ENCODE measurements at places on chromosomes 5 and 9.

GRCh38 chr9:91644433-91644832 is 220.8 kb upstream of the NFIL3 start:
- no peak for DNase-seq

DNA sequence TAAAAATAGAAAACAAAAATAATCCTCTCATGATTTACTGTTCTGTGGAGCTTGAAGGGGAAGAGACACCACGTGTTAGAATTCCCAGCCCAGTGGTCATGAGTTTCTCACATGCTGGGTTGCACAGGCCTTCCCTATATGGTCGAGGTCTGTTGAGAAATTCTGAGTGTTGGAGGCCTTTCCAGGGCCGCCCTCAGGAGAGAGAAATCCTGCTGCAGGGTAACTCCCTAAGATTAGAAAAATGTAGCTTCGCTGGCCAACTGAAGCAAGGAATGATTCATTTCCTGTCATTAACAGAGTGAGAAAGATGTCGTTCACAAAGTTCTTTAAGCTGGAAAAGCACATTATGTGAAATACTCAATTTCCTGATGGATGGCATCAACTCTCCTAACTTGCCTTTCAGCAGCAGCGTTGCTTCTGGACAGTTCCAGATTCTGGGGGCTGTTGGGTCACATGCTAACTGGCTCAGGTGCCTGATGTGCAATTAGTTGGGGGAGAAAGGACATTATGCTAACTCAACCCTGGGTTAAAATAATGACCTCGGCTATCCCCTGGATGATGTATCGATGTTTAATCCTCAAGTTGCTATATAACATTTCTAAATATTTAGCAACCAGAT is 104.8 kb upstream of the CD180 start:
- DNase-seq, result peak; percentile 98

GRCh38 chr9:114908805-114909448 is 21.5 kb downstream of the TNFSF8 start:
- peak; percentile 35 for DNase-seq

GRCh38 chr9:16559418-16560188 is 310.9 kb downstream of the BNC2 start:
- DNase-seq, result no peak

- DNase-seq, result peak; percentile 82
Observed at GRCh38 chr9:3285365-3286161, 240.2 kb downstream of the RFX3 start.

- DNase-seq, result no peak
Observed at GRCh38 chr9:4065054-4065453, 234.8 kb downstream of the GLIS3 start.

- no peak for DNase-seq
Observed at GRCh38 chr5:177397875-177398390, 2.5 kb downstream of the PFN3 start.

DNA sequence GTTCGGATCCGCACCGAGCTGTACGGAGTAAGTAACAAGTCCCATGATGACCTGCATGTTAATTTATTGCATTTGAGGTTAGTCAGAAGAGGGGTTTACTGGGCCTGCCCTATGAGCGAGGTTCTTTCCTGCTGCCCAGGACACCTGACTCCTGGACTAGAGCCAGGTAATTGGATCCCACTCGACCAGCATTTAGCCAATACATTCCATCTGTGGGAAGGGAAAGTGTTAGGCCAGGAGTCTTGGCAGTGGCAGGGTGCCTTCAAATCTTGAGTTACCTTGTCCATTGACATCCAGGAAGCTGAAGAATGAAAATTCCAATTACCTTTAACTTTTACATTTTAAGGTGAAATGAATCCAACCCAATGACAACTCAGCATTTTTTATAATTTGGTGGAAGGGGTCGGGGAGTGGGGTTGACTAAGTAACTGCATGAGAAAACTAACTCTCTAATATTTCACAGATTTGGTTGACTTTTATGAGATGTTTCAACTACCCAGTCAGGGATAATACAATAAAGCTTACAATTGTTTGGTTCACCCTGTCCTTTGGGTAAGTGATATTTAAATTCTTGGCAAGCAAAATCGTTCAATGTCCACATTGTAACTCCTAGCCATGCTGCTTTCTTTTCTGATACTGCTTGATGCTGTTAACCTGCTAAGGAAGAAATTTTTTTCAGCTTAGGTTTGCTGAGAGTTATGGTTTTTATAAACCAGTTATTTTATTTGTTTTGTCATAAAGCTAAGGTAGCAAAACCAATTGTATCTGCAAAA is 111.6 kb upstream of the IQGAP2 start:
- no peak for DNase-seq

GRCh38 chr5:173882632-173883031 is 5.5 kb upstream of the CPEB4 start:
- peak; percentile 46 for DNase-seq

GRCh38 chr5:152366716-152367115 is 38.4 kb downstream of the NMUR2 start:
- no peak for DNase-seq

GRCh38 chr5:37198842-37199241 is 50.3 kb downstream of the CPLANE1 start:
- peak; percentile 21 for DNase-seq

GRCh38 chr5:6904860-6905259 is 191.6 kb downstream of the TENT4A start:
- no peak for DNase-seq

GRCh38 chr9:87783180-87783579 is 57.3 kb downstream of the CTSL start:
- no peak for DNase-seq

DNA sequence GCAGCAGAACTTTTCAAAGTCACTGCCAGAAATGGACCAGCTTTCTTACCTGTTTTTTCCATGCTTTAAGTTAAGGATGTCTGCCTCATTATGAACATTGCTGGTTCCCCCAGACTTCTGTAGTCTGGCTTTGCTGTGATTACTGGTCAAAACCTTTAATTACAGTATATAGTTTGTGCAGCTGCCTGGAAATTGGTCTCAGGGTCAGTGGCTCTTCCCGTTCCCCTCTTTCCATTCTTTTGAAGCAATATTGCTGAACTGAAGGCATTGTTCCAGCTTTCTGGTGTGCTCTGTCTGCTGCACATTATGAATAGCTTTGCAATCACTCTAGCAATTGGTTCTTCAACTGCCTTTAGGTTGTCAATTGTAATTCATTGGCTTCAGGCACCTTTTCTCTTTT is 206.5 kb downstream of the ARL15 start:
- no peak for DNase-seq

DNA sequence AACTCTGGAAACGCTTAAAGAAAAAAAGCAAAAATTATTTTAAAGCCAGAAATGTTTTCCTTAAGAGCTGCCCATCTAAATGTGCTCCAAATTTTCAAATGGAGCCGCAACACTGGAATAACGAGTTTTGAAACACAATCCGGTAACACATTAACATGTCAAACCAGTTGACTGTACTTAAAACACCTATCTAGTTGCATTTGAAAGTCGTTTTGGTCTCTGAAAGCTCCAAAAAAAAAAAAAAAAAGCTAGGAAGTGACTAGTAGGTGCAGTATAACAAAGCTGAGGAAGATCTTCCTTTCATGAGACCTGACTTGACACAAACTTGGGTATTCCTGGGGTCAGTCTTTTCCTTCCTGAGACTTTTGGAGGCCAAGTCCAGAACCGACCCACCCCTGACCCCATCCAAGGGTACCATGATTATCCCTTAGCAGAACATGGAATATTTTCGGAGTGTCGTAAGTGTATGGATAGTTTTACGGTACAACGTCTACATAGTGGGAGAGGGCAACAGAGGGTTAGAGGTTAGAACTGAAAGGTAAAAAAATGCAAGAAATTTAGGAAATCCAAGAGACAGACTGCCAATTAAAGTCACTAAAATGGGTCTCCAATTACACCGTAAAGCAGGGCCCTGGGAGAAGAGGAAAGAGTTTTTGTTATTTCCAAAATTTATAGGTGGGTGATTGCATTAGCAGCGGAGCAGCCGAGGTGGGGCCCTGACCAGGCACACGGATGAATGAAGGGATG is 812 bp downstream of the CETN3 start:
- DNase-seq, result peak; percentile 3

DNA sequence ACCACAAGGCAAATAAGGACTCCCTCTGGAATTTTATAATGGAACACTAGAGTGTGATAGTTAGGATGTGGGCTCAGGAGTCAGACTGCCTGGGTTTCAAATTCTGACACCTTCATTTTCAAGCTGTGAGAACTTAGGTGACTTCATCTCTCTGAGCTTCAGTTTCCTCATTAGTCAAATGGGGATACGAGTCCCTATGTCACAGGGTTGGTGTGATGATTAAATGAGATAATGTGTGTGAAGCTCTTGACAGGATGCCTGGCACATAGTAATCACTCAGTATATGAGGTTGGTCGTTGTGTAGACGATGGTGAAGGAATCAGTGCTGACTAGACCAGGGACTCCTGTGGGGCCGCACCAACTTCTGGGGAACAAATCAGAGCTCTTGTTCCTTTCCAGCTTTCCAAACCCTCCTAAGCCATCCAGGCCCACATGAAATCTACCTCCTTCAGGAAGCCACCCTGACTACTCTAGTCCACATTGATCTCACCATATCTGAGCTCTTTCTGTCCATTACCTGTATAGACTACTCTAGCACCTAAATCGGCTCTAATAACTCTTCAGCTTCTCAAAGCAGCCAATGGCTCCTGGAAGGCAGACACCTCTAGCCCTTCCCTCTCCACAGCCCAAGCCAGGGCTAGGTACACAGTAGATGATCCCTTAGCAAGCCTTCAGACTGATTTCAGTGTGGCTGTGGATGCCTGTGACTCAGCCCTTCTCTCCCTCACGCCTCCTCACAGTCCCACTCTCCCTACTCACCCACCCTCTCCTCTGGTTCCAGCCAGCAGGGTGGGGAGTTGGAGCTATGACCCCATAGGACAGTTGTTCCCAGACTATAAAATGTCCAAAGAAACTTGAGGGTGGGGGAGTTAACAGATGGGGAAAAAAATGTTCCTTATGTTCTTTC is 2.5 kb upstream of the TCF7 start:
- peak; percentile 49 for DNase-seq

GRCh38 chr5:140109759-140110645 is 3.9 kb upstream of the PURA start:
- peak; percentile 70 for DNase-seq

GRCh38 chr5:103461243-103461642 is 101.3 kb downstream of the NUDT12 start:
- peak; percentile 94 for DNase-seq

- DNase-seq, result no peak
Observed at GRCh38 chr9:37301042-37301853, 121.2 kb upstream of the GRHPR start.

- DNase-seq, result peak; percentile 53
Observed at GRCh38 chr9:95506428-95506677, 10.4 kb downstream of the PTCH1 start.

Data from EH (cell line).